ENCODE measurements at places on chromosomes 5 and 9. TPM values are rescaled to one million over a fixed set of nuclear protein-coding genes. Genes with fewer than 3 reads are reported as not detected.

- no peak for DNase-seq
Measured at GRCh38 chr5:36252722-36253365, 11.1 kb upstream of the NADK2 start.

DNA sequence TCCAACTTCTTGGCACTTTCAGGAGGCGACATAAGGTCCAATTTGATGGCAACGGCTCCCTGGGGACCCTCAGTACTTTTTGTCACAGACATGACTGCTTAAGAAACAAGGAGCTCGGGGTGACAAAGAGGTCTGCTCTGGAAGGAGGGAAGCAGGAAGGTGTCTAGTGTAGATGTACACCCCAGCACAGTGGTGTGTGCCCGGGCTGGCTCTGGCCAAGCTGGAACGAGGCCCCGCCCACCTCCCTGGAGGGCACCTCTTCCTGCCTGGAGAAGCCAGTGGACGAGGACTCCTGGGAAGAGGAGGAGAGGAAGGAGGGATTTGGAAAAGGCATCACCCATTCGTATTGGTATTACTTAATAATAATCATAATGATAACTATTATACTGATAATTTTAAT is at the start of gene SLC36A2:
TSS of gene SLC36A2 (minus strand) at position 191 of the 400 bp plus-strand sequence. CDS start at position 92, 99 bp downstream.
- no peak for DNase-seq

DNA sequence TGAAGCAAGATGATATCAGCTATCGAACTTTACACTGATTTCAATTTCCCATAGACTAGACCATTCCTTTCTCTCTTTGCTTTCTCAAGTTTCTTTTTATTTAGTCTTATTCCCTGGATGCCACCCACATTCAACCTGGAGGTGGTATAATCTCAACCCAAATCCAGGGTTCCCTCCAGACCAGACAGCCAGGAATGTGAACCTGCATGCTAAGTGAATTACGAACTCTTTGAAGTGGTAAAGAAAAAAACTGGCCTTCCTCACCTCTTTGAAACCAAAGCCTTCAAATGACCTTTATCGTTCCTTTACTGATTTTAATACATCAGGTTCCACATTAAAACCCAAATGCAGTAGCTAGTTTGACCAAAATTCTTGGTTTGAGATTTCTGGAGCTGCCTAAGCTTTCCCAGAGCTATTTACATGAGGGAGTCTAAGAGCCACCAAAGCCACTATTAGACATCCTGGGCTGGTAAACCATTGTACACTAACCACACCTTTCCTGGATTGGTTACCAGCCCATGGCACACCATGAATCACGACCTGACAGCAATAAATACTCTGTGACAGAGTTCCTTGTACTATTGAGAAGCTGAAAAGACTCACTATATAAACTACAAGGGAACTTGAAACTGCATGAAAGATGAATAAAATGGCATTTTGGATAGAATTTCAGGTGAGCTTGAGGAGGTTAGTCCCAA is 323.7 kb downstream of the ADAMTS6 start:
- DNase-seq, result no peak

DNA sequence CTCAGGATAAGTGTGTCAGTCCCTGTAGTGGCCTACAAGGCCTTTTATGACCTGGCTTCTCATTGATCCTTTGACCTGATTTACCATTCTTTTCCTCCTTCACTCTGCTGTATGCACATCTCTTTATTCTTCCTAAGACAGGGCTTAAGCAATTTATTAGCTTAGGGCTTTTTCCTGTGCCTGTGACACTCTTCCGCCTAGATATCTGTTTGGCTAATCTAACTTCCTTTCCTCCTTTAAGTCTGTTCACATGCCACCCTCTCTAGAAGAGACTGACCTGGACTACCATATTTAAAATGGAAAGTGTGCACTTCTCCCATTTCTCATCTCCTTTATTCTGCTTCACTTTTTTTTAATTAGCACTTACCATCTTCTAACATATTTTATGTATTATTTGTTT is 29.1 kb downstream of the FOCAD start:
- DNase-seq, result no peak

DNA sequence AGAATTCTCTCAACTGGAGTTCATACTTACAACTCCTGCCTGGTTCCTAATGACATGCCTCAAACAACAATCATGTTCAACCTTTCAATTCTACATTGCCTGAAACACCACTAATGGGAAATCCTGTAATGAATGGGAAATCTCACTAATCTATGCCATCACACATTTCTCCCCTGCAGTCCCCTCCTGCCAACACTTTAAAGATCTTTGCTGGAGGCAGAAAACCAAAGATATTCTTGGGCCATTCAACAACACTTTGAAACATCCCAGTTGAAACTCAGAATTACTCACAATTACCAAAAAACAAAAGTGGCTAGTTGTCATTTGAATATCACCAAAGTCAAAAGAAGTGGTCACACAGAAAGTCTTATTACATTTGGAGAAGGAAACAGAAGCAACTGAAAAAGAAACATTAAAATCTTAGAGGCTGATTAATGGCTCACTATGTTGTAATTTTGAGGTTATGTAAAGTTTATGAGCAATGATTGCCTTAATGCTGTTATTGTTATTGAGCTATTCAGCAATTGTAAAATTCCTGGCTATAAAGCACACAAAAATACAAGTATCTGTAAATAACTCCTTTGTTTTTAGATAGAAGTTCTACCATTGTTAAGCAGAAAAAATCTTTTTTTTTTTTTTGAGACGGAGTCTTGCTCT is 313.4 kb upstream of the SLC30A5 start:
- DNase-seq, result peak; percentile 56

DNA sequence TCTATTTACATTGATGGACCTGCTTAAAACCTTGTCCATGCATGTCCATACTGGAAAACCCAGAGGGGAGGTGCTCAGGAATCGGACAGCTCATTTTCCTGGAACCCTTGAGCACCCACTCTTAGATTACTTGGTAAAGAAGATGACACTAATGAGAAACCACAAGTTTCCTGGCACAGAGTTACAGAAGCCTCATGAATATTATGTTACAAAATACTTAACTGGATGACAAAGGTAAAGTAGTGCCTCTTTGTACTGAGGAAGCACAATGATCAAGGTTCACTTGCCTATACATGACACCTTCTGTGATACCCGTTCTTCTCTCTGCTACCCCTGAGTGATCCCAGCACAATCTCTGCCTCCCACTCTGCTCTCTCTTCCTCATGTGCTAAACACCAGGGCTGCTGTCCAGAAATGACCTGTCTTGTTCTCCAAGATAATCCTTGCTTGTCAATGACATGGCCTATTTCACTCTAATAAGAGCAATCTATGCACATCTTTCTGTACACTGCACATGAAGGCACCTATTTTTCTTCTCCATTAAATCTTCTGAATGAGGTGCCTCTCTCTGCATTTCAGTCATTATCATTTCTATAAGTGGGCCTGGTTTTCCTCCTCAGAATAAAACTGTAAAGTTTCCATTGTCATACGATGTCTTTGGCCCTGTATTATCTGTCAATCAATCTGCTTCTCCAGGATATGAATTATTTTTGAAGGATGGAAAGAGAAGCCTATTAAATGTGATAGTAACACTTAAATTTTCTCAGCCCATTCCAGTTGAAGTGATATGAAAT is 684.0 kb upstream of the ACO1 start:
- DNase-seq, result no peak

GRCh38 chr5:2557435-2557834 is 194.0 kb downstream of the IRX2 start:
- no peak for DNase-seq

- peak; percentile 85 for DNase-seq
Measured at GRCh38 chr5:80408484-80409366, 861 bp downstream of the ZFYVE16 start.

DNA sequence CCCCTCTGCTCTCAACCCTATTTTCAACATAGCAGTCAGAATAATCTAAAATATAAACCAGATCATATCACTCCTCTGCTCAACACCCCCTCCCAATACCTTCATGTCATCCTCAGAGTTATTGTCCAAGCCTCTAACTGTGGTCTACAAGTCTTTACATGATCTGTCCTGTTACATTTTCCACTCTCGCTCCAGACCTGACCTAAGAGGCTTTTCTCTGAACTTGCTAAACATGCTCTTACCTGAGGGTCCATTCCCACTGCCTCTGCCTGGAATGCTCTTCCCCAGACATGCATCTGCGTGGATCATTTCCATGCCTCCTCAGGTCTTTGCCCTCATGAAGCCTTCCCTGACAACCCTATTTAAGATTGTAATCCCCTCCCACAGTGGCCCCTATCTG is 12.0 kb downstream of the NIPSNAP3B start:
- DNase-seq, result no peak

DNA sequence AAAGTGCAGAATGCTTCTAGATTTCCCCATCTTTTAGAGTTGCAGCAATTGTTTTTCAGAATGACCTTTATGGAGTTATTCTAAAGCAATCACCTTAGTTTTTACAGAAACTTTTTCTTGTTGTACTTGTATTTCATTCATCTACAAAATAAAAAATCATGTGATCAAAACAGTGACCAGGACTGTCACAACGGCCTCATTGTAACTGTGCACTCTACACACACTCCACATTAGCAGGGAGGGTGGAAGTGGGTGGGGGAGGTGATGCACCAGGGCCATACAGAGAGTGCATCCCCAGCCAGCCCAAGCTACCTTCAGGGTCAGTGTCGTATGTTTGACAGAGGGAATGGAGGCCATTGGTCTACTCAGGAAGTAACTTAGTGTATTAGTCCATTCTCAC is 26.9 kb downstream of the EGFLAM start:
- DNase-seq, result no peak

DNA sequence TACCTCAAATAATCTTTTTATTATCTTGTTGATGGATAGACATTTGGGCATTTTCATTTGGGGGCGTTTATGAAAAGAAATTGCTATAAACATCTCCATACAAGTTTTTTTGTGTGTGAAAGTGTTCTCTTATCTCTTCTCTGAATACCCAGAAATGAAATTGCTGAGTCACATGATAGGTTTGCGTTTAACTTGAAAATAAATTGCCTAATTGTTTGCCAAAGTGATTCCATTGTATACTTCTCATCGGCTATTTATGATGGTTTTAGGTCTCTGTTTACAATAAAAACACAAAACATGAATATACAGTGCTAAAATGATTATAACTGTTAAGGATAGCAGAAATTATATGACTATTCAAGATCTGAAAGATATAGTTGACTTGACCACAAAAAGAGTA is 361.7 kb downstream of the TAF11L14 start:
- no peak for DNase-seq

DNA sequence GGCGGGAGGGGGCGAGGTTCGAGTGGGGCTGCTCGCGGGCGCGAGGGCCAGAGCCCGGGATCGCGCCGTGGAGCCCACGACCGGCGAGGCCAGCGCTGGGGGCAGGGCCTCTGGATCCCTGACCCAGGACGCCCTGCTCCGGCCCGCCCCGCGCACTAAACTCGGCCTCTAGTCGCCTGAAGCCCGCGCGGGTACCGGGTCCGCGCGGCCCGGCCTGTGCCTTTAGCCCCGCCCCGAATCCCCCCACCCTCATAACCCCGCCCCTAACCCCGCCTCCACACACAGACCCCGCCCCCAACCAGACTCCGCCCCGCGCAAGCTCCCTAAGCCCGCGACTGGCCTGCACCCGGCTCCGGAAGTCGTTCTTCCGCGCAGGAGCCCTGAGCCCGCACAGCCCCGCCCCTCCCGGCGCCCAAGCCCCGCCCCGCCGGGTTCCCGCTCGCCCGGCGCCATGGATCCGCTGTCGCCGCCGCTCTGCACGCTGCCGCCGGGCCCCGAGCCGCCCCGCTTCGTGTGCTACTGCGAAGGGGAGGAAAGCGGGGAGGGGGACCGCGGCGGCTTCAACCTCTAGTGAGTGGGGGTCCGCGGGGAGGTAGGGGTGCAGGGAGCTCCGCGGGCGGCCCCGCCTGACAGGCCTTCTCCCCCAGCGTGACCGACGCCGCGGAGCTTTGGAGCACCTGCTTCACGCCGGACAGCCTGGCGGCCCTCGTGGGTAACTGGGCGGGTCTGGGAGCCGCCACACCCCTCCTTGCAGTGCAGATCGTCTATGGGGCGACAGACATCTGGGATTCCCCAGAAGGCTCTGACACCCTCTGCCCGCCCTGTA is at the start of gene PAXX:
TSS of gene PAXX (plus strand) at position 430 of the 826 bp plus-strand sequence. CDS start at position 452, 22 bp downstream.
- DNase-seq, result peak; percentile 91

GRCh38 chr5:158051036-158051435 is 192.1 kb upstream of the CLINT1 start:
- no peak for DNase-seq

The CETN3 gene
- total RNA-seq, result 43.8 TPM

The FAM170A gene
- not detected for total RNA-seq

The ARHGEF37 gene
- total RNA-seq, result 4.5 TPM

The PCDHGA4 gene
- total RNA-seq, result 4.6 TPM

The SPAAR gene
- 6.7 TPM for total RNA-seq

The CDHR2 gene
- 1.5 TPM for total RNA-seq

The IFNA21 gene
- total RNA-seq, result not detected

The OR1Q1 gene
- not detected for total RNA-seq

The IL13 gene
- not detected for total RNA-seq

The LCN15 gene
- not detected for total RNA-seq

The TAL2 gene
- total RNA-seq, result not detected

The RETREG1 gene
- 19.5 TPM for total RNA-seq

The WDR38 gene
- 28.9 TPM for total RNA-seq

Data from lung (tissue), 17 donors.